Fibroblast of the aortic adventitia (primary cell): ENCODE measurements at places on chromosomes 1 and 21.

- DNase-seq, result no peak
Observed at GRCh38 chr1:34642679-34643078, 112.2 kb upstream of the GJB5 start.

GRCh38 chr1:90834886-90835660 lies 118.0 kb upstream of the BARHL2 start:
- no peak for DNase-seq

GRCh38 chr1:181083842-181084605 lies 4.5 kb upstream of the IER5 start:
- peak; percentile 75 for DNase-seq

GRCh38 chr1:202167708-202168415 lies 7.5 kb upstream of the PTPN7 start:
- peak; percentile 48 for DNase-seq

GRCh38 chr1:53257454-53258081 lies 19.2 kb upstream of the MAGOH start:
- DNase-seq, result no peak

GRCh38 chr1:220213382-220213983 lies 58.8 kb downstream of the RAB3GAP2 start:
- DNase-seq, result no peak

DNA sequence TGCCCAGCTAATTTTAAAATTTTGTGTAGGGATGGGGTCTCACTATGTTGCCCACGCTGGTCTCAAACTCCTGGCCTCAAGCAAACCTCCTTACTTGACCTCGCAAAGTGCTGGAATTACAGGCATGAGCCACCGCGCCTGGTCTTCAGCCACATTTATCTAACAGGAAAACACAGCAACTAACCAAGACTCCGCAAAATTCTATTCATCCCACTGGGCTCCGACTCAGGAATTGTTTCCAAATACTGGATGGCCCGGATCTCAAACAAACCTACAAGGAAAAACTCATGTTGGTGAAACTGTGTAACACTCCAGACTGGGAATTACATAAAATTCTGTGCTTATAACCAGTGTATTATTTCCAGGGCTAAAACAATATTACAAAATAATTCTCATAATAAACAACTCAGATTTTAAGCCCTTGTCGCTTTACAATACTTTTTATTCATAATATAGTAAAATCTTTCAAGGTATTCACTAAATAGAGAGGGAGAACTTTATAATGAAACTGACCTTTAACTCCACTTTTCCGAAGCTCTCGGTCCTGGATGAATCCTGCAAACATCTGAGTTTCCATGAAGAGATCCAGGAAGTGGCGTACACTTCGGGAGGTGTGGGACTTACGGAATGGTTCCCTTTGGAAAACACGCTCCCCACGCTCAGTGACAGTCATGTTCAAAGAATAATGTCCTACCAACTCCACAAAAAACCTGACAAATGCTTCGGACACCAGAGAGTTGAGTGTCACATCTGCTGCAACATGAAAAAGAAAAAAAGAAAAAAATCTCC lies 6.0 kb upstream of the BCAS2 start:
- no peak for DNase-seq

DNA sequence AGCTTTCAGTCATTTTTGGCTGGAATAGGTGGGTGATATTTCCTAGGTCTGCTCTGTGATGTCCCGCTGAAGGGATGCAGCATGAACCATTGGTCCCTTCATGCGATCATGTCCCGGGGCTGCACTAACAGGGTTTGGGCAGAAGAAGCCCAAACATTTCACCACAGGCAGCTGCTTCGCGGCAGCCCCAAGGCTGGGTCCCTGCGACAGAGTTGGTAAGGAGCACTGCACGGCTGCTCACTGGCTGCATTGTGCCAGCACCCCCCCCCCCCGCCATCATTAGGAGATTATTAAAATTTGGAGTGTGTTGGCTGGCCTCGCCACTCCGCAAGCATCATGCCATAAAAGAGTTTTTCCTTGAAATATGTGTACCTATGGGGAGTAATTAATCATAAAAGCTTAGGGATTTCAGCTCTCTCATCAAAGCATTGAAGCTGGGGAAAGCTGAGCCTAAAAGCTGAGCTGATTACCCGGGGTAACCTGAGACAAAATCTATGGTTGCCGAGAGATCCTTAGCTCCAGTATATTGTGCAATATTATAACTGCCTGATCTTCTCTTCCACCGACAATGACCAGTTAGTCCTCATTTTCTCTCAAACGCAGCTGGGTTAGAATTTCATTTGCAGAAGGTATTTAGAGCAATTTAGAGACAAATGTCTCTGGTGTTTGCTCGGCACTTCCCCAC lies 62.5 kb downstream of the PEX14 start:
- no peak for DNase-seq

- DNase-seq, result peak; percentile 88
Observed at GRCh38 chr1:200665861-200666260, 3.8 kb downstream of the DDX59 start.

DNA sequence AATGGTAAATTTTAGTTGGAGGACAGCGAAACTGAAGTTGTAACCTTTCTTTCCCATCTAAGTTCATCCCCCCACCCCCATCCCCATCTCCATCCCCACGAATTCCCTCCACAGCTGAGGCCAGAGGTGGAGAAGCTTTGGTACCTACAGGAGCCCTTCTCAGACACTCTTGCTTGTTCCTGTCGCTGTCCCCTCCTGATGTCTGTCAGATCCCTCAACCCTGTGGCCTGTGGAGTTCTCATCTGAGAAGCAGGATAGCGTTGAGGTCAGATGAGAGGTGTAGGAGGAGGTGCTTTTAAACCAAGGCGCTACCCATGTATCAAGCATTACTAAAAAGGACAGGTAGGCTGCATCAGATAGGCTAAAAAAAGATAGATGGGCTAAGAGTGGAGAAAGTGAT lies 769 bp downstream of the NTPCR start:
- no peak for DNase-seq

DNA sequence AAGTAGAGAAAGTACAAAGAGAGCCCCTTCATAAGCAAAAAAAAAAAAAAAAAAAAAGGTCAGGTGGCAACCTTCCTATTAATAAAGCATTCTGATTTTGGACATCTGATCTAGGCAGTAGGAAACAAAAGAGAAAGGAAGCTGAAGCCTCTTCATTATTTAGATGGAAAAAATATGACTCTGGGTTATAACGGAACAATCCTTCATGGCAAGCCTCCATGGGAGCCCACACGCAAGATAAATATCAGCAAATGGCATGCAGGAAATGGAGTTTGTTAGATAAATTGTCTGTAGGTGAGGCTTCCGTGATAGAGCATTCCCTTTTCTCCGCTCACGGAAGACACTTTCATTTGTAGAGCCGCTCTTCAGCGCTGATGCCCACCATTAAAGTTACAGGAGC lies 381.0 kb downstream of the TTLL7 start:
- DNase-seq, result no peak

DNA sequence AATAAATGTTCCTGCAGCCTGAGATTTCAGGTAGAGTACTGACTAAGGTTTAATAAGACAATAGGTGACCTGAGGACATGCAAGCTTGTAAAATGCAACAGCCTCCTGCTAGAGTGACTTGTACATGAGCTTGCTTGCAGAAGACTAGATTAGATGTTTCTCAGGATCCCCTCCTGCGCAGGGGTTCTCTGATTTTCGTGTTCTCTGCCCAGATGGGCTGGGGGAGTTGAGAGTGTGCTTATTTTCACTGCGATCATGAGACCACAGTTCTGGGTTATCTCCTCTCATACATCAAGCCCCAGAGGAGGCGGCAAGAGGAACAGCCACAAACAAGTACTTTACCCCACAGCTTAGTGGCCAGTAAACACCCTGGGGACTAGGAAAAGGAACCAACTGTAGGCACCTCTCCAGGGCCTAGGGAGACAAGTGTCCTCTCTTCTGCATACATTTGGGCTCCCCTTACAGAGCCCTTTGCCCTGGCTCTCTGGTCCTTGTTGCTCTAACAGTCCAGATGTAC lies 8.0 kb downstream of the TMEM81 start:
- DNase-seq, result no peak

GRCh38 chr21:25638660-25639550 lies at the start of gene JAM2:
TSS of gene JAM2 (plus strand) at chr21:25639258. CDS start at chr21:25639822, 564 bp downstream.
- DNase-seq, result peak; percentile 54

DNA sequence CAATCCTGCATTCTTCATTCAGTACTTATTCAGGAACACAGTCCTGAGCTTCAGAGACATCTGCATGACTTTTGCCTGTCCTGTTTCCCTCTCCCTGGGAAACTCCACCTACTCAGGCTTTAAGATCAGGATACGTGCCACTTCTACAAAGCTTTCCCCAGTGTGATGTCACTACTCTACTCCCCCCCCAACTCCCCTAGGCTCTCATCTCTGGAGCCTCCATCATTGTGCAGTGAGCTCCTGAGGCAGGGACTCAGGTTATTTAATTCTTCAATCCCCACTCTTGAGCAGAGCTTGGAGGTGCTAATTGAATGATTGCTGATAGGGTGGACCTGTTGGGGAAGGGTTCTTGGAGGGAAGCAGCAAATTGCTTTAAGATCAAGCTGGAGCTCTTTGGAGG lies 1.2 kb downstream of the NT5C1A start:
- no peak for DNase-seq

- no peak for DNase-seq
Observed at GRCh38 chr21:23664193-23664694, 1943.0 kb downstream of the MRPL39 start.

DNA sequence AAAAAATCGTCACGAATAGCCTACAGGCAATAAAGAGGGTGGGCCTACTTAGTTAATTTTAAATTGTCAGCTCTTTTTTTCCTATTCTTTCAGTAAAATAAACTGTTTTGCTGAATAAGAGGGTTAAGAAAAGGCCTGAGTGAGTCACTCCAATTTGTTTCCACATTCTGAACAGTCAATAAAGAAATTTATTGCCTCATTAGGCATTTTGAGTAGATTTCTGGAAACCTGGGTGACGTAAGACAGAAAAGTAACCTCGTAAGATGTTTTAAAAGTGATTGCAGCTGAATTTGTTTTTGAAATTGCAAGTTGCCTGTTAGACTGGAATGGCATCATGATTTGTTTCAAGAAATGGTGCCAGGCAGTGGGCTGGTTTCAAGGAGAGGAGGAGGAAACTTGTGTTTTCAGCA lies 439.3 kb downstream of the USP25 start:
- peak; percentile 40 for DNase-seq

DNA sequence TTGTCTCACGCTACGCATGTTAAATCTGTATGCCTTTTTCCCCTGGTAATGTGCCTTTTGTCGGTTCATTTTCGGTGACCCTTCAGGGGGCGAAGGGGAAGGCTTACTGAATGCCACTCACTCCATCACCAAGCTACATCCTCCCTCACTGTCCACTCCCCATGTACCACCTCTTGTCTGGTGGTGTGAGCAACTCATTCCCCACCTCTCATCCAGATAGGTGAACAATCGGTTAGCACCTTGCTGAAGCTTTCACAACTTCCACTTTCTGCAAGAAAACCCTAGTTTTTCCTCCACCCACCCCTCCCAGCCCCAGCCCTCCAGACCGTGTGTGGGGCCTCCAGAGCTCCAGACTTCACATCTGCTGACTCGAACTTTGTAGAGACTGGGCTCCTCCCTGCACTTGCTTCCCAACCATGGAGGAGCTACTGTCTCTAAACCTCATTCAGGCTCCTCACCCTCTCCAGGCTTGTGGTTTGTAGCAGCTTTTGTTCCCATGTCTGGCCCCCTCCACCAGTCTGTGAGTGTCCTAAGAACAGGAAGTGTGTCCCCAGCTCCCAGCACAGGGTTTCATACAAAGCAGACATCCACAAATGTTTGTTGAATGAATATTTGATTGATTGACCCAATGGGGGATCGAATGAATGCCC lies 48.4 kb upstream of the RUNX3 start:
- DNase-seq, result no peak

DNA sequence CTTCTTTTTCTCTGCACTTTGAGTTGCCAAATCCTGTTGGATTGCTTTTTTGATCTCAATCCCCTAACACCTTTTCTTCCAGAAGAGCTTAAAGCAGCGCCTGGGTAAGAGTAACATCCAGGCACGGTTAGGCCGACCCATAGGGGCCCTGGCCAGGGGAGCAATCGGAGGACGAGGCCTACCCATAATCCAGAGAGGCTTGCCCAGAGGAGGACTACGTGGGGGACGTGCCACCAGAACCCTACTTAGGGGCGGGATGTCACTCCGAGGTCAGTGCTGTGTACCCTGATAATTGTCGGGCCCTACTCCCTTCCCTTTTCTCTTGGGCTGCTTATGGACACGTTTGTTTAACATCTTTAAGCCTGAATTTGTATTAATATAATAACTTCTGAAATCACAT lies 8.3 kb downstream of the CHTOP start:
- DNase-seq, result no peak

GRCh38 chr1:162782671-162783070 lies 7.8 kb upstream of the HSD17B7 start:
- no peak for DNase-seq

DNA sequence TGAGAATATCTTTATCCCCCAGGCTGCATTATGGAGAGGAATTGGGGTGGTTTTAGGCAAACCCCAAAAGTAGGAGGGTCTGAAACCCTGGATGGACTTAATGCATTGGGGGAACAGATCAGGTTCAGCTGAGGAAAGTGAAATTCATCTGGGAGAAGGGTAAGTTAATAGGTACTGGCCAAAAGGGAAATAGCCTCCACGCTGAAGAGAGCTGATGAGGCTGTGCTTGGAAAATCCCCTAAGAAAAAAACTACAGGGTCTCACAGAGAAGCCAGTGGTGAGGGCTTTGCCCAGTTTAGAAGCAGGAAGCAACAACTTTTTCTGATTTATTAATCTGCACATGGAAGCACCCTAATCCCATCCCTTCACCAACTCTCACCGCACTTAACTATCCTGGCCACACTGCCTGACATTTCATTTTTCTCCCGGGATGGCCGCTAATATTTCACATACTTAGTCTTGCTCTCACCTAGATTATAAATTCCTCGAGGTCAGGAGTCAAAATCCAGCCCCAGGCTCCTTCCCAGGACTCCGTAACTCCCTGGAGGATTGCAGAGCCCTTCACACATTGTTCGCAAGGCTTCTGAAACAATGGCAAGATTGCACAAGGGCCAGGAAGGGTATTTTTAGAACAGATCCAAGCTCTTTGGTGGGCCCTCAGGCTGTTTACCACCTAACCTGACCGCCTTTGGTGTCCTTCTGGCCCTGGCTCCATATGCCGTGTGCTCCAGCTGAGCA lies 60.9 kb upstream of the TARBP1 start:
- DNase-seq, result no peak

- DNase-seq, result no peak
Observed at GRCh38 chr1:12445257-12445656, 172.8 kb downstream of the DHRS3 start.

GRCh38 chr1:61332196-61332753 lies 249.9 kb downstream of the NFIA start:
- no peak for DNase-seq

GRCh38 chr1:109984190-109984455 lies 442 bp upstream of the AHCYL1 start:
- peak; percentile 80 for DNase-seq

- no peak for DNase-seq
Observed at GRCh38 chr1:87834151-87834550, 505.5 kb downstream of the LMO4 start.

GRCh38 chr1:31923901-31924535 lies 14.2 kb downstream of the PTP4A2 start:
- DNase-seq, result no peak
